Activated naive CD4-positive, alpha-beta T cell (primary cell): ENCODE measurements at places on chromosomes 7 and 10.

DNA sequence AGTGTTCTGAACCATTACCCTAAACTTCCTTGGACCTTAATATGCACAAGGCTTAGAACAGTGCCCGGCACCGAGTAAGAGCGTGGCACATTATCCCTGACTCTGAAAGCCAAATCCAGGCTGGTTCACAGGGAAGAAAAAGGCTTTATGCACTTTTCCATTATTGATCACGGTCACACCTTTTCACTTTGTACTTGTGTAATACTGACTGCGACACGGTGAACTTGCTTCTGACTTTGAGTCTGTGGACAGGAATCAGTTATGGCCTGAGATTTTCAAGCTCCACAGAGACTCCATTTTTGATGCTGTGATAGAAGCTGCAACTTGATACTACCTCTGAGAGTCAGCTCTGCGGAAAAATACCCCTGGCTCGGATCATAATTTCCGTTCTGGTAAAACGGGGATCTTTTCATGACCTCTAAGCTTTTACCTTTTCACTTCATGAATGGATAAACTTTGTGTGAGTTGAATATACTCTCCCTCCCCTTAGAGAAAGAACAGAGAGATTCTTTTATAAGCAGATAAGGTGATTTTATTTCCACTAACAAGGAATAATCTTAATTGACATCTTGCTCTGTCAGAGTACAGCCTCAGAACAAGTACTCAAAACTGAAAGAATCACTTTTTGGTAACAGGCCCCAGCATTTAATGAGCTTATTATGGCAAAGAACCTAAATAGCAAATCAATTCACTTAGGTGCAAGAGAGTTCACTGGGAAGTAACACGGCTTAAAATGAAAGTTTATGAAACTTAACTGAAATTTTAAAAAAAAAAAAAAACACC lies 88.8 kb downstream of the ELMO1 start:
- DNase-seq: no peak

DNA sequence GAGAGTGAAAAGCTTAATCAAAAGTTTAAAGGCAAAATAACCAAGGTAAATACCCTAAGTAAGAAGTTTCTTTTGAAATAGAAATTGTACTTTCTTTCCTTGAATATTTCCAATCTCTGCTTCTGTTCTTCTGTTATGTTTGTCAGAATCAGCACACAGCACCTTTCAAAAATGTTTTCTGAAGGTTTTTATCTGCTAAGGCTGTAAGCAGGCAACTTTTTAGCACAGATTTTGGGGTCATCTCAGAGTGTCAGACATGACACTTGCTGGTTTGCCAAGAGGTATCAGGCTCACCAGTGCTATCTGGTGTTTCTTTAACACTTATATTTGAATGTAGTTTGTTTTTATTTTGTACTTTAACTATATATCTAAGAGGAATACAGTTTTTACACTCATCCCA lies 94.2 kb downstream of the CDK6 start:
- DNase-seq: no peak

DNA sequence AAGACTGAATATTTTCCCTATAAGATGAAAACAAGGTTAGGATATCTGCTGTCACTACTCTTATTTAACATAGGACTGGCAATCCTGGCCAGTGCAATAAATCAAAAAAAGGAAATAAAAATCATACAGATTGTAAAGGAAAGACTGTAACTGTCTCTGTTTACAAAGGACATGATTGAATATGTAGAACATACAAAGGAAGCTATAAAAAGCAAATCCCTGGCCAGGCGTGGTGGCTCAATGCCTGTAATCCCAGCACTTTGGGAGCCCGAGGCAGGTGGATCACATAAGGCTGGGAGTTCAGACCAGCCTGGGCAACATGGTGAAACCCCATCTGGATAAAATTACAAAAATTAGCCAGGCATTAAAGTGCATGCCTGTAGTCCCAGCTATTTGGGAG lies 15.8 kb downstream of the ZNF485 start:
- DNase-seq: no peak

DNA sequence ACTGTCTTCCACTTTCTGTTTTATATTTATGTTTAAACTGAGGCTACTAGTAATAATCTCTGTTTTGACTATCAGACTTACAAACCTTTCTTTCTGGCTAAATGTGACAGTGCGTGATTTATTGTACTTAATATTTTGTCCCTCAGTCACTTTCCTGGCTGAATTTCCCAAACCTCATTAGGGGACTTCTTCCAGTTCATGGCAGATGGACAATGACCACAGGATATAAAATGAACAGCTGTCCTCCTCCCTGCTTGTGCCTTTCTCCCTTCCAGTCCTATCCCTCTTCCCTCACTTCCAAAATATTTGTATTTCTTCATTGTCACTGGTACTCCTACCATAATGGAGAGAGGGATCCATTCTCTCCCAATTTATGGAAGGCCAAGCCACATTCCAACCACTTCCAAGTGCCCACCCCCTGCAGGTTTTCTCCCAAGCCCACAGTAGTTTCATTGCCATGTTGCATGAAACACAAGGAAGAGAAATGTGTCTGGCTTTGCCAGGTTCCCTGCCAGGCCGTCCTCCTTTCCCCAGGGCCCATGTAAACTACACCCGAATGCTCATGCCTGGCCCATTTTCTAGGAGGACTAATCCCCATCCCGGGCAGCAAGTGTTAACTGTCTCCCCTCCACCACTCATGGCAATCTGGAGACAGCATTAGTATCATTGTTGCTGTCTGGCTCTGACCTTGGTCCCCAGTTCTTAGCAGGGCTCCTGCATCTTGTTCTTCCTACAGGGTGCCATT lies 269.5 kb upstream of the SLC26A5 start:
- no peak for DNase-seq

DNA sequence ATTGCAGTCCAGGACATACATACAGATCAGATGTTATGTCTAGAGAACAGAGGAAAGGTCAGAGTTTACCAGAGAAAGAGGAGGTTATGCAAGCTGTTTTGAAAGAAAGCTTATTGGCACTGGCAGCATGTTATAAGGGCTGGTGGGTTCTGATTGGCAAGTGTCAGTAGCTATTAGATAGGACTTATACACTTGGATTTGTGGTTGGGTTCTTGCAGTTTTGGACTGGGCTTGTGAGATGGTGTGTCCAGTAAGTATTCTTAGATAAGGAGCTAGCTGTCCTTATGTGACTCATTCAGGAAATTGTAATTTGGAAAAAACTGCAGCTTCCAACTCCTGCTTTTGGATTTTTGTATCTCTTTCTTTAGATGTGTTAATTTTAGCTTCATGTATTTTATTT lies 130.7 kb upstream of the NAMPT start:
- no peak for DNase-seq

- DNase-seq: no peak
Observed at GRCh38 chr10:5588603-5589002, 63.8 kb downstream of the CALML3 start.

DNA sequence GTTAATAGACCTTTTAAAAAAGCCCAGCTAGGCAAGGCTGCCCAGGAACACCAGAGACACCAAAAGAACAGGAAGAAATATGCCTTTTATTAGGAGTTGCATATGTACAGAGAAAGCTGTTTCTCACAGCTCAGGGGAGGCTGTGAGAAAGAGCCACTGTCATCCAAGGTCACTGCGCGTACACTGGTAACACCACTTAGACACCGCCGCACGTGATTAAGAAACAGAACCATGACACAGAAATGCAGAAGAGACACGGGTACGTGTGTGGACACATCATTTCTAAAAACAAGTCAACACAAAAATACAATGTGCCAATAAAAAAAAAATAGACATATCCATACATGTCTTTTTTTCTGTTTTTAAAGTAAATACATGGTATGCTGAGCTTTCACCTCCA lies 705.6 kb downstream of the PARD3 start:
- no peak for DNase-seq

GRCh38 chr7:74138334-74138867 lies 35.8 kb upstream of the EIF4H start:
- no peak for DNase-seq

DNA sequence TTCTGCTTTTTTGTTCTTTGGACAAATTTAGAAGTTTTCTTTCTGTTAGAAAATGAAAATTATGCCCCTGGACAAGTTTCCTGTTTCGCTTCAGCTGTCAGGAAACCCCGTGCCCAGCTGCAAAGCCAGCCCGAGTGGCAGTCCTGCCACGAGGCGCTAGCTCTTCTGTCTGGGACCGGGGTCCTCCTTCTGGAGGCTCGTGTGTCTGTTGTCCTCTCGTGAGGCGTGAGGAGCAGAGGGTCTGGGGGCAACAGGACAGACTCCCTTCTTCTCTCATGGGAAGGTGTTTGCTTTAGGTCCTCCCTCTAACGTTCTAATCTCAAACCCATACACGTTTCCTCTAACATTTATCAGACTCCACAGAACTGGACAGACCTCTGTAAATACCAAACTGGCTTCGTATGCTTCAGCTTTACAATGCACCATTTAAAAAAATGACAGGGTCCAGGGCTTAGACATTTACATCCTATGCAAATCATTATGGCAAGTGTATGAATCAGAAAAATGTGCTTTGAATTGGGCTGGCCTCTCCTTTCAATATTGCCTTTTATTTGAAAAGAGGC lies 184.5 kb upstream of the SHH start:
- no peak for DNase-seq

- no peak for DNase-seq
Observed at GRCh38 chr7:122412883-122413282, 108.3 kb upstream of the FEZF1 start.

DNA sequence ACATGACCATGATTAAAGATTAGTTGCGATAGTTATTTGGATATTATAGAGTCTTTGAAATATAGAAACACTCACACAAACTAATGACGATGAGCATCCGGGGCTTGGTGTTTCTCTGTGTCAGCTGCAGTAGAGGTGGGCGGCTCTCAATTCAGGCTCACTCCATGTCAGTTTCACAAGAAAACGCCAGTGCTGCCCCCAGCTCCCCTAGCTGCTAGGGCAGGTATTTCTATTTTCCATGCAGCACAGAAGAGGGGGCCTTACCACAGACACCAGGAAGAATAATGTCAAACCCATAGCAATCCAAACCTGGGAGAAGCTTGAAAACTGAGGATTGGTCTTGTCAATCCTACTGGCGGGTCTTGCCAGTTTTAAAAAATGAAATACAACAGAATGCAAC lies 197.1 kb downstream of the PHTF2 start:
- no peak for DNase-seq

DNA sequence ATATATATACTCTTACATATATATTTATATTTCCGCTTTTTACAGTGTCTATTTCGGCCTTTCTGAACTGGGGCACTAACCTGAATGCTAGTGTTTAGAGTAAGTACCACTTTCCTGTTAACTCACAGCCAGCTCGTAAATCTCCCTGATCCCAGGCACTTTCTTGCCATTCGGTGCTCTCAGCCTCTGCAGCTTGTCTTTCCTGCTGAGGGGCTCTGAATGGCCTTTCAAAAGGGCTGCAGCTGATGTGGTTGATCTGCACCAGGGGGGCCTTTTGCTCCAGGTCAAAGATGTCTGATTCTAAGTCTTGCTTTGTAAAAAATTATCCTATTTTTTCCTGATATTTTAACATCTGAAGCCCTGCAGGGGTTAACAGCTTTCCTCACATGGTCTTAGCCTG lies 25.5 kb upstream of the HPS1 start:
- no peak for DNase-seq

DNA sequence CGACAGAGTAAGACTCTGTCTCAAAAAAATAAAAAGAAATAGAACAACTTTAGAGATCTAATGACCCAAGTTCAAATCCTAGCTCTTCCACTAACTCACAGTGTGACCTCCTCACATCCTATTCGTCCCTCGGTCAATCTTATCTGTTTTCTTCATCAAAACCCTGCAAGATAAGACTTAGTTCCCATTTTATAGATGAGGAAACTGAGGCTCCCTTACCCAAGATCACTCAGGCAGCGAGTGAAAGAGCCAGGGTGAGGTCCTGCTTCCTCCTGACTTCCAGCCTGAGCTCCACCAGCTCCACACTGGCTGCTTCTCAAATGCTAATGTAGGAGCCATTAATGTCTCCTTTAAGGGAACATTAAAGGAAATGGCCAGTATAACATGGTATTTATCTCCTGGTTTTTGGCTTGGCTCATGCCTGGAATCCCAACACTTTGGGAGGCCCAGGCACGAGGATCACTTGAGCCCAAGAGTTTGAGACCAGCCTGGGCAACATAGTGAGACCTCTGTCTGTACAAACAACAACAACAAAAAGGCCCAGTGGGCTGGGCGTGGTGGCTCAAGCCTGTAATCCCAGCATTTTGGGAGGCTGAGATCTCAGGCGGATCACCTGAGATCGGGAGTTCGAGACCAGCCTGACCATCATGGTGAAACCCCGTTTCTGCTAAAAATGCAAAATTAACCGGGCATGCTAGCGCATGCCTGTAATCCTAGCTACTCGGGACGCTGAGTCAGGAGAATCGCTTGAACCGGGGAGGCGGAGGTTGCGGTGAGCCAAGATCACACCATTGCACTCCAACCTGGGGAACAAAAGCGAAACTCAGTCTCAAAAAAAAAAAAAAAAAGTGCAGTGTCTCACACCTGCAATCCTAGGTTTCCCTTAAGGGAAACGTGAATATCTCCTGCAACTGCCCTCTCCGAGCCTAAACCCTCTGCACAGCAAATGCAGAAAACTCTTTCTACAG lies 3.4 kb upstream of the RHBDD2 start:
- DNase-seq: no peak

DNA sequence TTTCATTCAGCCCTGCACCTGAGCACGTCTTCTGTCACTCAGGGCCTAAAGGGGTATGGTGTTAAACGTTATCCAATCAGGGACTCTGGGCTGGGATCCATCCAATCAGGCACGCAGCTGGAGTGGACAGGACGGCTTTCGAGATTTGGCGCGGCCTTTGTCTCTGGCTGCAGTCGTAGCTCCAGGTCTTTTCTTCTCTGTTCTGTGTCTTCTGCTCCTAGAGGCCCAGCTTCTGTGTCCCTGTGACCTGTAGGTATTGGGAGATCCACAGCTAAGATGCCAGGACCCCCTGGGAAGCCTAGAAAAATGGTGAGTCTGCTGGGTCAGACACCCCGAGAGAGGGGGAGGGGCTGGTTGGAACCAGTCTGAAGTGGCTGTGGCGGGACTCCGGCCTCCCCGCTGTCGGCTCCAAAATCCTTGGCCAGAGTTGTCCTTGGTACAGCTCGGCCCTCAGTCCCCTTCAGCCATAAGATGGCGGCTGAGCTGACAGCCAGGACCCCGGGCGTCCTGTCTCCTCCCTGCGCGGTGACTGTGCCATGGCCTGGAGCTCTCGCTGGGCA lies 11.7 kb upstream of the ZNF680 start:
- DNase-seq: no peak

DNA sequence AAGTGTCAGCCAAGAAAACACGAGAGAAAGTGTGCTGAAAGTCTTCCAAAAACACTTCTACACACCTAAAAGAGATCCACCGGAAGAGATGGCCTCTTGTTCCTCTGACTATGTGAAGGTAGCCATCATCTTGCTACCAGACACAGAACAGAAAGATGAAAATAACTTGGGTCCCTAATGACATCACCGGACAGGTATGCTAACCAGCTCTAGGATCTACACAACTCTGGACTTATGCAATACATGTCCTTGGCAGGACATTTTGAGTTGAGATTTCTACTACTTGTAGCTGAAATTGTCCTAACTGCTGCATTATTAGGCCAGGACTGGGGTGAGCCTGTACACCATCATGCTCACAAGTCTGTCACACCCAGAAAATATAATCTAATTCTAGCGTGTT lies 358.7 kb downstream of the ELMO1 start:
- no peak for DNase-seq
